ENCODE measurements at places on chromosomes 3 and 15.

- H3K4me1 ChIP-seq, result peaks cover 4% of the 10 kb centered on the region
- no peak overlapping the region for H3K27ac ChIP-seq
- DNase-seq, result no peak
- H3K36me3 ChIP-seq, result no peaks in the 10 kb centered on the region
These were observed 534.2 kb downstream of the NSUN3 start for GRCh38 chr3:94596887-94597566.

DNA sequence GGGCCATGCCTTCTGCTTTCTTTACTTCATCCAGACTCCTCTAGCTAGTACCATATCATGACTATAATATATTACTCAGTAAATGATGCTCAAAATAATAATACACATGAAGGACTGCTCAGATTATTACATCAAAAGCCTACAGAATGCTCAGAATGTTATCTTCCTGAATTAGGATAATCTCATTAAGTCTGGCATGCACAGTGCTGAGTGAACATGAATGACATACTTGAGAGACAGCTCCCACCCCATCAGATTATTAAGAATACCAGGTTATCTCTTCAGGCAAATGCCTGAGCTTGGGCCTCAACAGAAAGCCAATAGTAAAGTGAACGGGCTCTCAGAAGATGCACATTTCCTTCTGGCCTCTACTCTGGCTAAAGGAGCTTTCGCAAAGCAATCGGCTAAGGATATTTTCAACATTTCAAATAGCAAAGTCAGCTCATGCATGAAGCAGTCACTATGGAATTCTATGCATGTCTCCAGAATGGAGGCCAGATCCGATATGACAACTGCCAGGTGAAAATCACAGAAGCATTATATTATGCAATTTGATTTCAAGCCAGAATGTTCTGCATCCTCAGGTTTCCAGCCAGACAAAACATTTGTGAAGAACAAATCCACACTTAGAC is 122.6 kb downstream of the KCNMB2 start:
- H3K4me3 ChIP-seq, result no peak overlapping the region
- DNase-seq, result no peak
- H3K27me3 ChIP-seq, result no peaks in the 10 kb centered on the region
- no peak overlapping the region for H3K27ac ChIP-seq
- no peaks in the 10 kb centered on the region for H3K36me3 ChIP-seq

- H3K27ac ChIP-seq, result no peak overlapping the region
- no peak overlapping the region for H3K4me3 ChIP-seq
- peaks cover 4% of the 10 kb centered on the region for H3K4me1 ChIP-seq
- H3K36me3 ChIP-seq, result no peaks in the 10 kb centered on the region
- no peak for DNase-seq
These were observed 510.3 kb downstream of the EPHA3 start for GRCh38 chr3:89617706-89618105.

- peaks cover 4% of the 10 kb centered on the region for H3K27me3 ChIP-seq
- H3K4me1 ChIP-seq, result peaks cover 3% of the 10 kb centered on the region
- no peak overlapping the region for H3K4me3 ChIP-seq
- H3K27ac ChIP-seq, result no peak overlapping the region
- DNase-seq, result no peak
- no peaks in the 10 kb centered on the region for H3K36me3 ChIP-seq
These were observed 85.5 kb upstream of the FAM3D start for GRCh38 chr3:58751882-58752567.

GRCh38 chr3:171172070-171172469 is 145.6 kb upstream of the SLC2A2 start:
- peaks cover 17% of the 10 kb centered on the region for H3K4me1 ChIP-seq
- no peaks in the 10 kb centered on the region for H3K27me3 ChIP-seq
- DNase-seq, result no peak
- peaks cover 6% of the 10 kb centered on the region for H3K36me3 ChIP-seq
- H3K27ac ChIP-seq, result no peak overlapping the region

All from type B pancreatic cell (in vitro differentiated cells).